ENCODE measurements at places on chromosomes 3 and 15.

- no peak for DNase-seq
Measured at GRCh38 chr15:67165254-67166253, 88.9 kb downstream of the AAGAB start.

GRCh38 chr3:161548301-161548700 is 51.7 kb downstream of the OTOL1 start:
- no peak for DNase-seq

- DNase-seq = no peak
Measured at GRCh38 chr3:108863799-108864135, 41.2 kb downstream of the TRAT1 start.

GRCh38 chr15:68637767-68638404 is 59.1 kb downstream of the CORO2B start:
- DNase-seq = no peak

GRCh38 chr3:19947549-19948225 is 790 bp downstream of the RAB5A start:
- peak; percentile 23 for DNase-seq

GRCh38 chr3:127552038-127552437 is 38.5 kb downstream of the TPRA1 start:
- DNase-seq = no peak

GRCh38 chr15:35139822-35140221 is 54.7 kb upstream of the NANOGP8 start:
- DNase-seq = no peak

GRCh38 chr3:84881288-84881687 is 77.5 kb upstream of the CADM2 start:
- DNase-seq = no peak

DNA sequence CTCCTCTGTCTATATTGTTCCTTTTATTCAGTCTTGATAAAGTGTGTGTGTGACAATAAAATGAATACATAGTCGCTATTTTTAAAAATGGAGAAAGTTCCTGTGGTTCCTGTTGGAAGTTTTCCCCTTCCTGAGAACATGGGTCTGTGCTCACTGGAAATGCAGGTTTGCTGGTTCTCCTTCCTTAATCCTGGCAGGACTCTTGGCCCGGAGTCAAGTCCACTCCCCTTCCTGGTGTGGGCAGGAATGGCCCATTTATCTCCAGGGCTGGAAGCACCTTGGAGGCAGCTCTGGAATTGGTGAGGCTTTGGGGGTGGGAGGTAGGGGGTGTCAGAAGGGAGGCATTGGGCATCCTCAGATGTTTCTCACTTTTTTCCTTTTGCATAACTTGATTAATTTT is 30.1 kb downstream of the FOXL2 start:
- DNase-seq = no peak

DNA sequence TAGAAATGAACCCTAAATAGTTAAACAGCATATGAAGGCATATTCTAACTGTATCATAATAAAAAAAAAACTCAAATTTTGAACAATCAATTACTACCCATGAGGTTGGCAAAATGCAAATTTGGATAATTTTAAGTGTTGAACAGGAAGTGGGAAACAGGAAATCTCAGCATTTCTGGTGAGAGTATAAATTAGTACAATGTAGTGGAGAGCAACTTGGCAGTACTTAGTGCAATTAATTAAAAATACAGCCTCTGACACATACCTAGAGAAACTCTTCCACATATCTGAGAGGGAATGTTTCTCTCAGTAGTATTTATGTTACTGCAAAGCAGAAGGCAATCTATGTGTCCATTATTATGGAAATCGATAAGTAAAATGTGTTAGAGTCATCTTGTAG is 96.8 kb downstream of the TUSC7 start:
- DNase-seq = no peak

DNA sequence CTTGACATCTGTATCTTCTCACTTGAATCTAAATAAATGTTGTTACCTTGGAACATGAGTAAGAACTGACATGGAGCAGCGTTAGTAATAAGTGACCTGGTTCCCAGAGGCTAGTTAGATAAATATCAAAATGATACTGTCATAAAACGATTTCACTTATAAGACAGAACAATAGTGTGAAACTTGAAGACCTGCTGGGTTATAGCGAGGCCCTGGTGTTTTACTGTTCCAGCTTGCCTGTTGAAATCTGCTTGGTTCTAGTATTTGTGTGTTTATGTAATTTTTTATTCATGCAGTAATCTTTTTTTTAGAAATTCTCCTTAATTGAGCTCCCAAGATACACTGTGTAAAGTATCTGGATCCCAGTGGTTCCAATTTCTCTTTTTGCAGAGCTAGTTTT is 129.4 kb downstream of the CACNA2D3 start:
- no peak for DNase-seq

GRCh38 chr3:43871627-43872245 is 181.0 kb downstream of the ABHD5 start:
- DNase-seq = no peak

DNA sequence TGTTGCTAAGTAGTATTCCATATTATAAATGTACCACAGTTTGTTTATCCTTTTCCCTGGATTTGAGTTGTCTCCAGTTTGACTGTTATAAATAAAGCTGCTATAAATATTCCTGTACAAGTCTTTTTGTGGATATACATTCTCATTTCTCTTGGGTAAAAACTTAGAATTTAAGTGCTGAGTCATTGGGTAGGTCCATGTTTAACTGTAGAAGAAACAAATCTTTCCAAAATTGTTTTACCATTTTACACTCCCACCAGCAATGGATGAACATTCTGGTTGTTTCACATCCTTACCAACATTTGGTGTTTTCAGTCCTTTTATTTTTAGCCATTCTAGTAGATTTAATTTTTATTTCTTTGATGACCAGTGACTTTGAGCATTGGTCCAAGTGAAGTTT is 74.0 kb upstream of the TNFAIP8L3 start:
- DNase-seq = no peak

GRCh38 chr3:169345662-169346331 is 317.7 kb downstream of the MECOM start:
- DNase-seq = no peak

GRCh38 chr3:101819649-101820206 is 29.6 kb upstream of the NFKBIZ start:
- no peak for DNase-seq

GRCh38 chr15:57134851-57135250 is 216.4 kb downstream of the TCF12 start:
- no peak for DNase-seq

- no peak for DNase-seq
Measured at GRCh38 chr3:128555098-128555825, 62.3 kb upstream of the GATA2 start.
